Nephron progenitor cell (in vitro differentiated cells): ENCODE measurements at places on chromosomes 1 and 21.
A peak's percentile ranks its signal among the peaks of the same experiment; 100 is the strongest.

DNA sequence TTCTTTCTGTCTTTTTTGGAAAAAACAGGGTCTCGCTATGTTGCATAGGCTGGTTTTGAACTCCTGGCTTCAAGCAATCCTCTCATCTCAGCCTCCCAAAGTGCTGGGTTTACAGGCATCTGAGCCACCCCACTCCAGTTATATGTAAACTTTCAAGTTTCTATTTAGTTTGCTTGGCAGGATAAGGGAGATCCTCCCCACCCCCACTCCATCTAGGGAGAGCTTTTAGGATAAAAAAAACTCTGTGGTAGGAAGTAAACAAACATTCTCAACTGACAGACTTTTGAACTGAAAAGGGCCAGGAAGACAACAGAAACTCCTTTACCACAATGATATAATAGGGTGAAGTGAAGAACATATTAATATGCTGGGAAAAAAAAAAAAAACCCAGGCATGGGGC lies 41.0 kb upstream of the ZNF326 start:
- no peak for DNase-seq

DNA sequence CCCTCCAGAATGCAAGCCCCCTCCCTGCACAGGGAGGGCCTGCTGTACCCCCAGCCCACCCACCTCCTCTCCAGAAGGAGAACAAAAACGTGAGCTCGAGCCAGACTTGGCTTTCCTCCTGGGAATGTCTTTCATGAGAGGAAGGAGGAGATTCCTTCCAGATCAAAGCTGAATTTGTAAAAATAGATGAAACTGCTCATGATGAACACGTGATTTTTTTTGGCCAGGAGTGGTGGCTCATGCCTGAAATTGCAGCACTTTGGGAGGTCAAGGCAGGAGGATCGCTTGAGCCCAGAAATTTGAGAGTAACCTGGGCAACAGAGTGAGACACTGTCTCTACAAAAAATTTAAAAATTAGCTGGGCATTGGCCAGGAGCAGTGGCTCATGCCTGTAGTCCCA lies 21.8 kb downstream of the GPR157 start:
- DNase-seq, result no peak

DNA sequence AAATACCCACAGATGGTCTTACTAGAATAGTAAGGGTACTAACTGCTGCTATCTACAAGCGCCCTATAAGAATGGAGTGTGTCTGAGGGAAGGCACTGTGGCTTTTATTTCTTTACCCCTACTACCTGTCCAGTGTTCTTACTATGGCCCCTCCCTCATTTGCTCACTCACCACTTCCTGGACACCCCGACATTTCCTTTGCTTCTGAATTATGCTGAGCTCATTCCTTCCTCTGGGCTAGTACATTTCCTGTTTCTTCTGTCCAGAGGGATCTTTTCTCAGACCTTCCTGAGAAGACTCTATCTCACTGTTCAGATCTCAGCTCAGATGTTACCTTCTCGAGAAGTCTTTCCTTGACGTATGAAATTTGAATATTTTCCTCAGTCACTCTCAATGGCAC lies 192.1 kb upstream of the DAB1 start:
- no peak for DNase-seq

DNA sequence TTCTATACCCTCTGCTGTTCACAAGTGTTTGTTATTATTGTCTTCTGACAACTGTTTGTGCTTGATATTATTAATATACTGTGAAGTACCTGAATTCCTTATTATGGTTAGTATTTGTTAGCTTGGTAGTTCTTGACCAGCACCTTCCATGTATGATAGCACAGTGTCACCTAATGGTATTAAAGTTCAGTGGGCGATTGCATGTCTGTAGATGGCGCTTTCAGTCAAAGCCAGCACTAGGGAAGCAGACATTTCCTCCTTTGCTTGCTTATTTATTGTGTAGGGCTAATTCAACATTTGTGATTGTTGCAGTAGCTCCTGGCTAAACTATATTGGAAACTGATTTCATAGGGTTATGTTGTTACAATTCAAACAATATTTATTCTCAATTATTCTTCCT lies 218.0 kb downstream of the ZP4 start:
- no peak for DNase-seq

- no peak for DNase-seq
These were observed 115.5 kb upstream of the IRF2BP2 start for GRCh38 chr1:234725177-234726132.

DNA sequence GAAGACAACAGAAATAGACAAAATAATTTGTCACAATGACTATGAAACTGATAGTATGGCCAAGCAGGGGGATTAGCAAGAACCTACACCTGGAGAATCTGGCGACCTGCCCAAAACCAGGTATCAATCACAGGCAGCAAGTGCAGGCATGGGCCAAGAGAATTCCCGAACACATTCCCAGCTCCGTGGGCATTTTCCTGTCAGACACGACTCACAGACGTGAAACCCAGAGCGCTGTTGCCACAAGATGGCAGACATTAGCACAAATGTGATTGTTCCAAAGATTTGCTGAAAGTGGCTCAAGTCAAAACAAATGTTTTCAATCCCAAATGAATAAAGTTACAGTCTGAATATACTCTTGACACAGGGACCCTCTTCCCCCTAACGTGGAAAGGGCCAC lies 36.8 kb downstream of the HLCS start:
- no peak for DNase-seq

DNA sequence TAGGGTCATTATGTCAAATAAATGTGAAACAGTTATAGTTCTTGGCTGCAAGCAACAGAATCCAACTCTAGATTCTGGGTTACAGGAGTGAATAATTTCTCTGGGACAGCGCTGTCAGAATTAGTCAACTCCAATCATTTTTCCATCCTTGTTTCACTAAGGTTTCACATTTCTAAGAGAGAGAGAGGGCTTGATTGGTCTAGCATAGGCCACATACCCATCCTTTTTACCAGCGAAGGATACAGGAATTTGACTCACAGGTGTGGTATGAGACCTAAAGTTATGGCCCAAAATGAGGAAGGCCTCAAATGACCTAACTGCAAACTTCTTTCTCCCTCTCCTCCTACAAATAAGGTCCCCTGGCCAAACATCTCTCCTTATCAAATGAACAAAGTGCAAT lies 25.5 kb upstream of the RGS8 start:
- no peak for DNase-seq

GRCh38 chr1:28256197-28256827 lies 3.0 kb upstream of the SESN2 start:
- no peak for DNase-seq

DNA sequence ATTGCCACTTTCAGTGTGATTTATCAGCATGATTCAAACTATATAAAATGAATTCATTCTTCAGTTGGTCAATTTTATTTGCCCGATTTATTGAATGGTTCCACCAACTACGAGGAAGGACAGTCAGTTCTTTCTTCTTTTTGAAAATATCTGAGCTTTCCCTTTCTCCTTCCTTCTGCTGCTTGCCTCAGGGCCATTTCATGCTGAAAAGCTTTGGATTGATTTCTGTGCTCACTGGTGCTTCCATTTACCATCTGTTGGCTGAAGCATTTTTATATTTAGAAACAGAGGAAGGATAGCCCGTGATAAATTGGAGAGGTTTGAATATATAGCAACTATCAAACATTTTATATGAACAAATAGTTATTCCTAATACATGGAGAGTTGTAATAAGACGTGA lies 68.9 kb upstream of the ADAMTS5 start:
- DNase-seq, result no peak

GRCh38 chr21:41059871-41060270 lies 108.1 kb upstream of the BACE2 start:
- DNase-seq, result no peak

DNA sequence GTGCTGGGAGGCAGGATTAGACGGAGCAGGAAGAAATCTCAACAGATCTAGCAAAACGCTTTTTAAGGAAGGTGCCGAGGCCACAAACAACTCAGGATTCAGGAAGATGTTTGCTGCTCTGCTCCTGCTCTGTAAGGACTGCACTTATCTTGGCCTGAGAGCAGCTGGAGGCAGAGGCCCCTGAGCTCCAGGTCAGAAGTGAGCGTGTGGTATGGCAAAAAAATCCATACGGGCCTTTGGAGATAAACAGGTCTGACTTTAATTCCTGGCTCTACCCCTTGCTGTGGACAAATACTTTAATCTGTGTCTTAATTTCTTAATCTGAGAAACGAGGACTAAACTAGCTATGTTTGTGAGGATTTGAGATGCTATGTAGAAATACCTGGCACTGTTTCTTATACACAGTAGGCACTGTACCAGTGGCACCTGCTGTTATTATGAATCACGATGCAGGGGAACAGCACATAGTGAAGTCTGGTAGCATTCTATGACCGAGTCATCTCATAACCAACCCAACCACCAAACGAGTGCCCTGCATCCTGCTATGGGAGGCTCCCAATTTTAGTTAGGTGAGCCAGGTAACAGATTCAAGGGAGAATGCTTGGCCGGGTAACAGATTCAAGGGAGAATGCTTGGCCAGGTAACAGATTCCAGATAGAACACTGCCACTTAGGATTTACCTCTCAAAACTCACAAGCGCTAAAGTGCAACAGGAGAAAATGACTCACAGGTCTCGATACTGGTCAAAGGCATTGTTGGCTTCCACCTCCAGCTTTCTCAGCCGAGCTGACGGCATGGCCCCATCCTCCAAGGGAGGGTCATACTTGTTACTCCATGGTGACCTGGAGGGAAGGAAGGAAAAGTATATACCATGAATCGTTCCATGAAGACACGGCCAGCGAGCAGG lies 65.9 kb downstream of the SLC66A1 start:
- no peak for DNase-seq

- DNase-seq, result no peak
These were observed 8.0 kb upstream of the ELAPOR1 start for GRCh38 chr1:109105881-109106280.

- peak; percentile 90 for DNase-seq
These were observed 7.6 kb downstream of the EFNA3 start for GRCh38 chr1:155086128-155086741.

DNA sequence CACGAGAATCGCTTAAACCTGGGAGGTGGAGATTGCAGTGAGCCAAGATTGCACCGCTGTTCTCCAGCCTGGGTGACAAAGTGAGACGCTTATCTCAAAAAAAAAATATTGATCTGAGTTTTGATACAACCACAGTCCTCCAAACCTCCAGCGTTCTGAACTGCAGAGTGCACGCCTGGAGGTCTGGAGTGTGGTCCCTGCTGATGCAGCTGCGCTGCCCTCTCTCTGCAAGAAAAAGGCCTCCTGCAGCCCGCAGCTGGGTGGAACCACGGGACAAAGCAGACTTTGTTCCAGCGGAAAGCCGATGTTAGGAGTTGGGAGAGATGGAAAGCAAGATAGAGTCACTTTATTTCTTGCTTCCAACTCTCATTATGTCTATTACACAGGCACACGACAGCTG lies 144.9 kb upstream of the SOD1 start:
- DNase-seq, result peak; percentile 16

GRCh38 chr1:57599236-57599994 lies 175.6 kb upstream of the DAB1 start:
- DNase-seq, result no peak

GRCh38 chr1:62429581-62429980 lies 7.3 kb upstream of the USP1 start:
- DNase-seq, result no peak

GRCh38 chr1:172109359-172109758 lies 268.1 kb downstream of the DNM3 start:
- DNase-seq, result no peak

DNA sequence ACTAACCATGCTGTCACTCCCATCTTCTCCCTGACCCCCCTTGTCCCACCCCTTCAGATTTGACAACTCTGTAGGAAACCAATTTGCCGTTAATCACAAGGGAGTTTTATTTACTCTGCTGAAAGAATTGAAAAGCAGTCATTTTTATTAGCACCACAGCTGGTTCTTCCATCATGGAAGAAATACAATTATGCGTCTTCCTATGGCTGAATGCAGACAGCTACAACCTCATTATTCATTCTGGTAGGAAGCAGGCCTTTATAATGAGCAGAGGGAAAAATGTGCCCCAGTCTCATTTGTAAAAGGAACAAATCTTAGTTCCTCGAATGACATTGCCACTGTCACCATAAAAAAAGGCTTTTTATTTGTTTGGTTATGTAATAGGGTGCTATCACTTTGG lies 35.2 kb downstream of the JUN start:
- DNase-seq, result no peak

- DNase-seq, result no peak
These were observed 130.4 kb upstream of the ADGRL2 start for GRCh38 chr1:81670286-81670685.

DNA sequence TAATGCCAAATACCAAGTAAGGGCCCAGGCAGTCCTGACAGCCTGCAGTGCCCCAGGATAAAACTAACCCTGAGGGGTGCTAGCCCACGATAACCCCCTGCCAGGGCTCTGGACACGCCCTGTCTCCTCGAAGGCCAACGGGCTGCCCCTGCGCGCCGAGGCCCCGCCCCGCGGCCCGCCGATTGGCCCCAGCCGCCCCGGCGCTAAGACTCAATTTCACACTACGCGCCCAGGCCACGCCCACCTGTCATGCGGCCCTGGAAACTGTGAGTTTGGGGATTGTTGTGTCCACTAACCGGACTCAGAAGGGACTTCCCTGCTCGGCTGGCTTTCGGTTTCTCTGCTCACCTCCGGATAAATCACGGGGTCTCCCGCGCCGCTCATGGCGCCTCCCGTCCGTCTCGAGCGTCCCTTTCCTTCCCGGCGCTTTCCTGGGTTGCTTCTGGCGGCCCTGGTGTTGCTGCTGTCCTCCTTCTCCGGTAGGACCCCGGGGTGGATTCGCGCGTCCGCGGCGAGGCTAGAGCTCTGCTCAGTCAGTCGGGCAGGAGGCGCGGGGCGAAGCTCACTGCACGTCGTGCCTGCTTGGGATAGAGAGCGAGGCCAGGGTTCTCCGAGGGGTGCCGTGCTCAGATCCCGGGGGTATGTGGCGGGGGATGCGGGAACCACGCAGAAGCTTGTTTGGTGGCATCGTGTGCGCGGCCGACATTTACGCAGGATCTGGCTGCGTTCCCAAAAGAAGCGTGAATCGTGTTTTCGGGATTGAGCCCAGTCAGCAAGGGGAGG lies at the start of gene CR1L:
Gene CR1L (plus strand): TSS at position 282 of the 783 bp plus-strand sequence. CDS start 101 bp downstream, at position 383.
- no peak for DNase-seq

DNA sequence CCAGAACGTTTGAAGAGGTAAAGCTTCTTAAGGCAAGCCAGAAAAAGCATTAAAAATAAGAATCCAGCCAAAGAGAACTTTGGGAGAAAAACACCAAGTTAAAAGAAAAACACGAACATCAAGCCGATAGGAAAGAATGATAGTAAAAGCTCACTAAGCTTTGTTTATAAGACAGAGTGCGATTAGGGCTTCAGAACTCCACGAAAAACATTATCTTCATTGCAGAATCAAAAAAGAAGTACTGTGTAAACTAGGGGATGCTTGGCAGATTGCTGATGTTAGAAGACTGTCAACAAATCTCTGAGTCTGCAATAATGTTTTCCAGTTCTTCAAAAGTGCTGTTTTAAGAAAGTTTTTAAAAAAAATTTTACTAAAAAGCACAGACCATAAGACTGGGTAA lies 30.2 kb downstream of the ADAMTS5 start:
- no peak for DNase-seq

DNA sequence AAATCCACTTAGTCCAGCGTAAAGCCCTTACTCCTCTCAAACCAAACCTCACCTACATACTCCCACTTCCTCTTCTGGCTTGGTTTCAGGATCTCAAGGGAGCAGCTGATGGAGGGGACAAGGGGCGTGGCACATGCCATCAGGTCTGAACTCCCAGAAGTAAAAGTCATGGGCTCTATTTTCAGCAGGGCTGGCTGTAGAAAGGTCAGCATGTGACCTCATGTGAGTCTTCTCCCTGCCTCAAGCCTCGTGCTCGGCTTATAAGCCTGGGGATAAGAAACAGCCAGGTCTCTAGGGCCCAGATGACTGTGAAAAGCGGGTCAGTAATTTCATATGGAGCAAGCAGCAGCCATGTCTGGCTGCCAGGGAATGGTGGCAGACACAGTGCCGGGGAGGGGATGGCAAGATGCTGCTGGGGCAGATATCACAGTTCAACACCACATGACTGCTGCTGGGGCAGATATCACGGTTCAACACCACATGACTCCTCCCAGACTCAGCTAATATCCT lies 227.9 kb downstream of the KCNH1 start:
- peak; percentile 3 for DNase-seq
